ENCODE measurements at places on chromosomes 3 and 15.

- no peak for DNase-seq
Observed at GRCh38 chr15:70588613-70589012, 174.7 kb downstream of the UACA start.

- DNase-seq = peak; percentile 36
Observed at GRCh38 chr3:108489776-108490175, 20.6 kb downstream of the MYH15 start.

DNA sequence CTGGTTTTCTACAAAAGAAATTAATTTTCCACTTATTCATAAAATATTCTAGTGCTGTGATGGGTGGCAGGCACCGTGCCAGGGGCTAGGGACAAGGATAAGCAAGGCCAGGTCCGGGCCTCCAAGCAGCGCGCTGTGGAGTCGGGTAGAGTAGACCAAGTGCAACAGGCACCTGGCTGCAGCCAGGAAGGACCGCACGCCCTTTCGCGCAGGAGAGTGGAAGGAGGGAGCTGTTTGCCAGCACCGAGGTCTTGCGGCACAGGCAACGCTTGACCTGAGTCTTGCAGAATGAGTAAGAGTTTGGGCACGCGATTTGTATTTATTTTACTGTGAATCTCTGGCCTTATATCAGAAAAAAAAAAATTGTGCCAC, at the start of gene CASR:
CASR (plus strand) TSS at position 148 of the 372 bp plus-strand sequence. CDS start 70,522 bp downstream, outside the sequence.
- DNase-seq = no peak

DNA sequence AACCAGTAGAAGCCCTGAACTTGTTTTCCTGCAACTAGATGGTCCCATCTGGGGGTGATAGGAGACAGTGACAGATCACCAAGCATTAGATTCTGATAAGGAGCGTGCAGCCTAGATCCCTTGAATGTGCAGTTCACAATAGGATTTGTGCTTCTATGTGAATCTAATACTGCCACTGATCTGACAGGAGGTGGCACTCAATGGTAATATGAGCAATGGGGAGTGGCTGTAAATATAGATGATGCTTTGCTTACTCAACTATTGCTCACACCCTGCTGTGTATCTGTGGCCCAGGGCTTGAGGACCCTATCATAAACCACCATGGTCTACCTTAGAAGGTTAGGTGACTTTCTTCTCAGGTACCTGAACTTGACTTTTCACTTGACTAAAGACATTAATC, 417.1 kb upstream of the ARHGEF26 start:
- DNase-seq = no peak

DNA sequence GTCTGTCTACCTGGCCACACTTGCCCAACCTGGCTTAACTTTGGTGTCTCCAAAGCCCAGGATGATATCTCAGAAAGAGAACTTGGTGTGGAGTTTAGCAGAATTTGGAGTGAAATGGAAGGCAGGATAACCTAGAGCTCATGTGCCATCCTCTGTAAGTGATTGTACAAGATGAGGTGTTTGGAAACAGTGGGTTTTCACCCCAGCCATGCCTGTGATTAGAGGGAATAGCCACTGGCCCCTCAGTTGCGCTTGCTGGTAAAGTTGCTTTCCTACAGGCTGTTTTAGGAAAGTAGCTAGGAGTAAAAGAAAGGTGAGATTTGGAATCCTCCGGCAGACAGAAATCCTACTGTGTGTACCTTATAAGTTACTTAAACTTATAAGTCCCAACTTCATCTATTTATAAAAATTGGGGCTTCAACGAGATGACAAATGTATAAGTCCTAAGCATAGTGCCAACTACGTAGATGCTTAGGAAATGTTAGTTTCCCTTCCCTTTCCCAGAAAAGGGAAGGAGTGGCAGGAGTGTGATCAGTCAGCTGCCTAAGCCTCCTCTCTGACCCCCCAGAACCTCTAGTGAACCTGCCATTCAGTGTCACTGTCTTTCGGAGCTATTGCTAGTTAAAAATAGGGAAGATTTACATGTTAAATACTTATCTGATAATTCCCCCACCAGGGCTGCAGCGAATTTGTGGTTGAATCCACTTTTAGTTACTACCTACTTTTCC, 13.4 kb upstream of the BMF start:
- no peak for DNase-seq

GRCh38 chr3:123148772-123149171, 53.0 kb upstream of the SEC22A start:
- DNase-seq = no peak

DNA sequence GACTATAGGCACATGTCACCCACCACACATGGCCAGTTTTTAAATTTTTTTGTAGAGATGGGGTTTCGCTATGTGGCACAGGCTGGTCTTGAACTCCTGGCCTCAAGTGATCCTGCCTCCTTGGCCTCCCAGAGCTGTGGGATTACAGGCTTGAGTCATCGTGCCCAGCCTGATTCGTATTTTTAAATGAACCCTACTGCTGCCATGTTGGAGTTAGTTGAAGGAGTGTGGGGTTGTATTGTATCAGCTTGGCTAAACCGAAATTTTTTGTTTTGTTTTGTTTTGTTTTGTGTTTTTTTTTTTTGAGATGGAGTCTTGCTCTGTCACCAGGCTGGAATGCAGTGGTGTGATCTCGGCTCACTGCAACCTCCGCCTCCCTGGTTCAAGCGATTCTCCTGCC, 11.8 kb upstream of the ZNF770 start:
- no peak for DNase-seq

DNA sequence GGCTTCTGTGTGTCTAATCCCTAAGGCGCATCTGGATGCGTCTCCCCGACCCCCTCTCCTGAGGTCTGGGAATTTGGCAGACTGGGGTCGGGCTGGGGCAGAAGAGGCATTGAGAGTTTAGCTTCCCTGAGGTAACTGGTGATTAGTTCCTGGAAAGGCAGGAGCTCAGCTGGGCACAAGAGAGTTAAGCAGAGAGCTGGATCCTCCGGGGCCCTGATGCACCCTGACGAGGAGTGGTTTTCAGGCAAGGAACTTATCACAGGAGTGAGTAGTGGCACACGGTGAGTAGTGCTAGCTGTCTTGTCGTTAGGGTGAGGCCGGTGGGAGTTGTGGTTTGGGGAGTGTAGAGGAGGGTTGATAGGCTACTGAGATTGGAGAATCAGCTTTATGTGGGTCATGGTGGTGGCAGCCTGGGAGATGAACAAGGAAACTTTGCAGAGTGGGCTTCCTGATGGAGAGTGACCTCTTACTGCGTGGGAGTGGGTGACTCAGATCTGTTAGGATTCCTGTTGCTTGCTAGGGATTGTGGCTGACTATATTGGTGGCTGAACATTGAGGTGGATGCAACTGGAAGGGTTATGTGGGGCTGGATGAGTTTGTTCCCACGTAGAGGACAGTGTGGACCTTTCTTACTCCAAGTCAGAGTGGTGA, 897 bp downstream of the RAD54L2 start:
- DNase-seq = no peak

- DNase-seq = no peak
Observed at GRCh38 chr3:72095521-72095920, 310.6 kb upstream of the PROK2 start.

GRCh38 chr3:176590722-176591121, 606.6 kb downstream of the TBL1XR1 start:
- no peak for DNase-seq

DNA sequence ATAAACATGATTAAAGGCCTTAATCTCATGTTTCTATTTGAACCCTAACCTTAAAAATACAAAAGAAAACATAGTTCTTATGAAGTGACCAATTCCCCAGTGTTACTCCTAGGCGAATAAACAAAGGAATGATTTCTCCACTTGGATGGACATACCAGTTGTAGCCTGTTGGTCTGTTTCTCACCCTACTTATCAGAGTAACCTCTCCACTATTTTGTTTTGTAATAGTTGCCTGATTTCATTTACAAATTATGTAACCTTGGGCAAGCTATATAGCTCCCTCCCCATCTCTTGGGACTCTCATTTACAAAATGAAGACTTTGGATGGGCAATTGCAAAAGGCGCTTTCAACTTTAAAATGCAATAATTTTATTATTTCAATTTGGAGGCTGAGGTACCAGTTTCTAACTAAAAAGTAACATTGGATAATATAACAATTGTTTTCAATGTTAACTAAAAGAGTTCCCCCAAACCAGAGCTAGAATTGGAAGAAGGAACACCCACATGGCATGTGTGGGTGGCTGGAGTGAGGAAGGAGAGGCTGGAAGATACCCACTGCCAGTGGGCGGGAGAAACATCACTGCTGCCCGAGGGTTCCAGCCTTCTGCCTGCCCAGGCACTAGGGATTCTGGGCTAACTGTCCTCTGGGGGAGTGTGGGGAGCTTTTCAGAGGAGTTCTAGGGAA, 74.2 kb downstream of the RFTN1 start:
- no peak for DNase-seq

DNA sequence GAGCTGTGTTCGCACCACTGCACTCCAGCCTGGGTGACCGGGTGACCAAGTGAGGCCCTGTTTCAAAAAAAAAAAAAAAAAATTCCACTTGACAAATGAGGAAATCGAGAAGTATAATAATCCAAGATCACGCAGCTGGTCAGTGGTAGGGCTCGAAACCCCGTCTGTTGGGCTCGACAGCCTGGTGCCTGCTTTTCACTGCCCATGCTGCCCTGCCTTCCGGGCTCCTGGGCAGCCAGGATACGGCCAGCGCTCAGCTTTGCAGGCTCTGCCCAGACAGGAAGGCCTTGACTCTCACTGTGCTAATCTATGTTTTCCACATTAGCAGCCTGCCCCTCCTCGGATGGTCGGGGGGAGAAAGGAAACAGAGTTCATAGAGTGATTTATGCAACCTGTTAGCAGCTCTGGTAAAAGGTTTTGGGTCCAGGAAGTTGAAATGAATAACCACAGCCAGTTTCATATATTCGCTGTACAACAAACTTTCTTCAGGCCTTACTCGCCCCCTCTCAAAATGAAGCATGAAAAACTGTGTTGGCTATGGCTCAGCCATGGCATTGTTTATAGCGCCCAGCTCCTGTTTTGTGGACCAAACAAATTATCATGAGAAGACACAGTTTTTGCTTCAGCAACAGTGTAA, 108.8 kb downstream of the XXYLT1 start:
- no peak for DNase-seq

DNA sequence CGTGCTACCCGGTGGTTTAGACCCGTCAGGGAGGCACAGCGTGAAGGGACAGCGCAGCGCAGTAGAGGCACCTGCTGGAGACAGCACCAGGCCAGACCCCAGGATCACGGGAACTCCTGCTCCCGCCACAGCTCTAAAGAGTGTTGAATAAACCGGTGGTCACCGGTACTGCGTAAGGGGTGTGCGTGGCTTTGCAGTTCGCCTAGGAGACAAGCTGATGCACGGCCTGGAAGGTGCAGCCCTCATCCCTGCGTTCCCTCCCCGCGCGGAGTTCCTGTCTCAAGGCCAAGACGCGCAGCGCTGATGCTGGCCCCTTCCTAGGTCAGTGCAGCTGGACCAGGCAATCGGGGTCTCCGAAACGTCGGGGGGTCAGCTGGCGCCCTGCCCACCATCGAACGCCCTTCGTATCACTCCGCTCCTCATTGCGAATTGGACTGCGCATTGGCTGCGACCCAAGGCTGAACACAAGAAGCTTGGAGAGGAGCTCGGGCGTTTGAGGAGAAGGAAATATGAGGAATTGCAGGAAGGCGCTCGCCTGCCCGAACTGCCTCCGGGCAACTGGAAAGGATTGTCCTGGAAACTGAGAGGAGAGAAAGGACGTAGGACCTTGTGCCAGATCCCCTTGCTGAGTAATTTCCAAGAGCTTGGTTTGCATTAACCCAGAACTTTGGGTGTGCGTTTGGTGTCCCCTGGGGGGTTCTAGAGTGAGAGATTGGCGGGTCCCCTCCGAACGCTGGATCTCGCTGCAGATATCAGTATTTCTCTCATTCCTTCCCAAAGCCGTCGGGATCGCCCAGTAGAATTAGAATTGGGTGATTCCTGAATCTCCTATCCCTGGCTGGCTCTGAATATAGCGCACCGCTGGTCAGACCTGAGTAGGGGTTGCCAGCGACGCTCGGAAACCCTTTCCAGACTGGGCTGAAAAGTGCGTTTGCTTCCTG, 2.3 kb upstream of the SOX14 start:
- no peak for DNase-seq

DNA sequence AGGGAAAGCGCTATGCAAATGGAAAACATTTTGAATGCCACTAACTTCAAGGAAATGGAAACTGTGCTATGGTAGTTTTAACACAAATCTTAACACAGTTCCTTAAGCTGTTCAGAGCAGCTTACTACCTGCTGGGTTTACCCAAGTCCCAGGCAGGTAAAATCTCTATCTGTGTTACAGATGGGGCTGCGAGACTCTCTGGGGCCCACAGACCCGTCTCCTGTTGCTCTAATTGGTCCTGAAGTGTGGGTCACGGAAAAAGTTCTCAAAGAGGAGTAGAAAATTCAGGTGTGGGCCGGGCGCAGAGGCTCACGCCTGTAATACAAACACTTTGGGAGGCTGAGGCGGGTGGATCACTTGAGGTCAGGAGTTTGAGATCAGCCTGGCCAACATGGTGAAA, 16.9 kb upstream of the ZFYVE19 start:
- DNase-seq = no peak

DNA sequence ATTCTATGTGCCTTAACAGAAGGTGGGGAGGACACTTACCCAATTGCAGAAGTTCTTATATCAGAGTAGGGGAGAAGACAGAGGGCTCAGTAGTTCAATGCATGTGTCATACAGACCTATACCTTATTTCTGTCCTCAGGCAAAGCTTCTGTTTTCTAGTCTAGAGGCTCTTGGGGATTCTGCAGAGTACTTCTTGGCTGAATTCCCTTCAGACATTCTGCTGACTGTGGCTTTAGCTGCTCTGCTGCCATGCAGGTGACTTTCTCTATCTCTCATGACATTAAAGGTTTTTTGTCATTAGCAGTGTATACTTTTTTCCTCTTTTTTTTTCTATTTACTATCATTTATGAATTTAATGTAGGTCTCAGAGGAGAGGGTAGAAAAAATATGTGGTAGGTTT, 172.8 kb upstream of the PLSCR5 start:
- no peak for DNase-seq

DNA sequence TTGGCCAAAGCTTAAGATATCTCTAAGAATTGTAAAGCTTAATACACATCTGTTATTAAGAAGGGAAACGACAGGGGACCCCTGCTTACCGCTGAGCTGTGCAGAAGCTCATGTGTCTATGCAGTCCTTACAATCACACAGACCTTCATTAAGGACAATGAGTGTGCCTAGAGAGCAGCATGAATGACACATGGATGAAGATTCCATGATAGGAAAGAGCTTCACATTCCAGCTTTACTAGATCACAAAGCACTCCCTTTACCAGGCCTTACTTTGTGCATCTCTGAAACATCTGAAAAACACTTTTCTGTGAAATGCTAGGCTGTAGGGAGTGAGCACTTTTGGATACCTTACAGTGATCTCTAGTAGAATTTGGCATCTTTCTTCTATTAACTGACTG, 32.0 kb downstream of the RNF168 start:
- no peak for DNase-seq

GRCh38 chr3:123800362-123800682, 83.8 kb downstream of the MYLK start:
- DNase-seq = no peak

GRCh38 chr15:57149196-57149595, 227.1 kb upstream of the CGNL1 start:
- DNase-seq = no peak

Measured in hematopoietic multipotent progenitor cell treated with erythropoietin and hydrocortisone succinate and interleukin-3 and kit ligand, for 17 days (in vitro differentiated cells).